NCI-H2227 treated with DMSO at 0.1 percent for 48 hours (cell line): ENCODE measurements at places on chromosomes 5 and 9.

GRCh38 chr5:32572778-32573480 lies 12.4 kb upstream of the SUB1 start:
- DNase-seq = no peak

- no peak for DNase-seq
Measured at GRCh38 chr5:124234770-124235562, 511.5 kb downstream of the ZNF608 start.

GRCh38 chr5:158727136-158727535 lies 372.6 kb downstream of the EBF1 start:
- DNase-seq = no peak

DNA sequence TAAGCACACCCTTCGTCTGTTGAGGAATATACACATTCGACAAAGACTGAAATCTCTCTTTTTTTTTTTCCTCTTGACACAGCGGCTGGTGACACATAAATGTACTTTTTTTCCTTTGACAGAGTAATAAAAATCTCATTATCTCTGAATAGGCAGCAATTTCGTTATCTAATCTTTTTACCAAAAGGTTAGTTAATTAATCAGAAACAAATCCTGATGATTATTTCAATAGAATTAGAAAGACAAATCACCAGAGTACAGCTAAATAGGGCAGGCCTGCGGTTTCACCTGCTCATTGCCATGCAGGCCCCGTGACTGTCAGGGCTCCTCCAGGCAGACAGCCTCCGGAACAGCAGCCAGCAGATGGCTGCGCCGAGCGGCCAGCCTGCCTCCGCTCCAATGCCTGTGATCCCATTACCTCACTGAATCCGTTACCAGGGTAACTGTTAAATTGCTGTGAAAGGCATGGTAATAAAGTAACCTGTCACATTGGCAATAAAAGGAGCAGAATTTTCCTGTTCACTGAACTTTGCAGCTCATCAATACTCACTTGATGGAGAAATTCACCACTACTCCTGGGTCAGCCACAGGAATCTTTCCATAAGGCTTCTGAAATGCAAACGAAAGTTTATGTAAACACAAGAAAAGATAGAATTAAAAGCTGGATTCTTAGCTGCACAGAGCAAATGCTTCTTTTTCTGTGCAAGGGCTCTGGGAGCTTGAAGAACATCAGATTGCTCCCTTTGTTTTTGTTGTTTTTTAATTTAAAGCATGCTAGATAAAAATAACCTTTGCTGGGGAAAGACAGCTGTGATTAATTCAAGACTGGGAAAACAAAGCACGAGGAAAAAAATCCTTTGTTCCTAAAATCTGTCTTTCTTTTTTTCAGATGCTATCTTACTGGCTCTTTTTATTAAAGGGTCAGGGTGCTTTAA lies 666.4 kb upstream of the ZNF608 start:
- peak; percentile 83 for DNase-seq

GRCh38 chr9:11328326-11328725 lies 715.5 kb upstream of the PTPRD start:
- no peak for DNase-seq

DNA sequence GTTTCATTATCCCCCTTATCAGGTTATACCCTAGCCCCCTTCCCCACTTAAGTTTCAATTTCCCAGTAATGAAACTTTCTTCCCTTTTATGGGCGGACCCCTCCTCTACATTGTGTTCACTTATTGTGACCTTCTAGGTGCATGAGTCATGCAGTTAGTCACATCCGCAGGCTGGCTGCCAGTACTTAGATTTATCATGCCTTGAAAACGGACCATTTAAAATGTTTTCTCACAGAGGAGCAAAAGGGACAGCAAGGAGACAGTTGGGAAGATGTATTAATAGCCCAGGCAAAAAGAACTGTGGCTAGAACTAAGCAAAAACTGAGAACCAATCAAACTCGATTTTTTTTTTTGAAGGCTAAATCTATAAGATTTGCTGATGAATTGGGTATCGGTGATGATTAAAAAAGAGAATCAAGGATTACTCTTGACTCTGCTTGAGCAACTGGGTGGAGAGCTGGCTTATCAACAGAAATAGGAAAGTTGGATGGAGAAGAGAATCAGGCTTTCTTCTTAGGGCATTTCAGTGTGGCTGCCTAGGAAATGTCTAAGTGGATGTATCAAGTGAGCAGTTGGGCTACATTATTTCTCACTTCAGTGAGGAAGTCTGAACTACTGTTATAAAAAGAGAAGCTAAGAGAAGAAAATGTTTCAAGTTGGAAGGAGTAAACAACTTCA lies 615.0 kb downstream of the HINT1 start:
- DNase-seq = no peak

- DNase-seq = peak; percentile 60
Measured at GRCh38 chr5:111513131-111513520, 791 bp upstream of the STARD4 start.

GRCh38 chr9:10855847-10856246 lies 243.0 kb upstream of the PTPRD start:
- DNase-seq = no peak

GRCh38 chr9:34927061-34927460 lies 31.0 kb upstream of the PHF24 start:
- DNase-seq = no peak
